ENCODE measurements at places on chromosomes 5 and 9.

DNA sequence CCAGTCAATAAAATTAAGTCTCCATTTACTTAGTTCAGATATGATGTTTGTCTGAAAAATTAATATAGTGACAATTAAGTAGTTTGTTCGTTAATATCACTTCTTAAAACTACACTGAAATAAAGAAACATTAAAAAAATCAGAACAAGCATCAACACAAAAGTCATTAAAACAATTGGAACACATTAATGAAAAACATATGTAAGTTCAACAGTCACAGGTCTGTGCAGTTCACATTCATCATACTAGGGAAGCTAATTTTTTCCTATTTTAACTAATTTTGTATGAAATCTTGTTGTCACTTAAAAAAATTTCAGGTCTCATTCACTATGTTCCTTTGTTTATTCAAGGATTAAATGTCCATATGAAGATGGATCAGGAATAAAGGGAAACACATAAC lies 22.5 kb downstream of the POC5 start:
- DNase-seq: no peak
- H3K27me3 ChIP-seq: no peaks in the 10 kb centered on the region
- H3K4me1 ChIP-seq: peaks cover 7% of the 10 kb centered on the region
- H3K27ac ChIP-seq: no peak overlapping the region

- H3K4me1 ChIP-seq: no peaks in the 10 kb centered on the region
- H3K27me3 ChIP-seq: no peaks in the 10 kb centered on the region
- H3K4me3 ChIP-seq: no peak overlapping the region
- no peak overlapping the region for H3K27ac ChIP-seq
These were observed 122.5 kb downstream of the NPR3 start for GRCh38 chr5:32833663-32834062.

GRCh38 chr9:128863647-128864046 lies 18.1 kb downstream of the KYAT1 start:
- peak overlapping the region; percentile 39 for H3K27ac ChIP-seq
- peaks cover 10% of the 10 kb centered on the region for H3K4me1 ChIP-seq
- peak; percentile 68 for DNase-seq
- H3K27me3 ChIP-seq: no peaks in the 10 kb centered on the region
- peak overlapping the region; percentile 25 for H3K4me3 ChIP-seq

DNA sequence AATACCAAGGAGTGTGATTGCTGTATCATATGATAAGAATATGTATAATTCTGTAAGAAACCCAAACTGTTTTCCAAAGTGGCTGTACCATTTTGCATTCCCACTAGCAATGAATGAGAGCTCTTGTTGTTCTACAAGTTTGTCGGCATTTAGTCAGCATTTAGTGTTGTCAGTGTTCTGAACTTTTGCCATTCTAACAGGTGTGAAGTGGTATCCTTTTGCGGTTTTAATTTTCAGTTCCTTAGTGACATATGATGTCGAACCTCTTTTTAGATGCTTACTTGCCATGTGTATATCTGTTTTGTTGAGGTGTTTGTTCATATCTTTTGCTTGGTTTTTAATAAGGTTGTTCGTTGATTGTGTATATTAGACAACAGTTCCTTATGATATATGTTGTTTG lies 296.3 kb upstream of the IZUMO3 start:
- no peak for DNase-seq
- no peaks in the 10 kb centered on the region for H3K4me1 ChIP-seq
- no peaks in the 10 kb centered on the region for H3K36me3 ChIP-seq
- H3K4me3 ChIP-seq: no peak overlapping the region

- no peak overlapping the region for H3K4me3 ChIP-seq
- H3K4me1 ChIP-seq: no peaks in the 10 kb centered on the region
- no peak overlapping the region for H3K27ac ChIP-seq
- no peak for DNase-seq
- no peaks in the 10 kb centered on the region for H3K27me3 ChIP-seq
- no peaks in the 10 kb centered on the region for H3K36me3 ChIP-seq
These were observed 103.9 kb downstream of the VAV2 start for GRCh38 chr9:133888048-133888808.

DNA sequence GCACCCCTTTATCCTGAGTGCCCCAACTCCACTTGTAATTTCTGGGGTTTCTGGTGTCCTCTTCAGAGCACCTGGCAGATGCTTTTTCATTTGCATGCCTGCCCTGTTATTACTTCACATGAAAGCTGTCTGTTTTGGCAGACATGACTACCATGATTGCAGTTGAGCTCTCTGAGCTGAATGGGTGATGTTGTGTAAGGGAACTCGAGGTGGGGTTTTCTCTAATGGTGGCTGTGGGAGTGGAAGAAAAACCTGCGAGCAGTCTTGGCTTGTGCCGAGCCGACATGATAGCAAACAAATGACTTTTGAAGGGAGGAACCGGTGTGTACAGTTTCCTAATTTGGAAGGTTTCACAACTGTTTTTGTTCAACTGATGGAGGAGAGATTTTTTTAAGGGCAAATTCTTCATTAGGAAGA lies 196.2 kb downstream of the AOPEP start:
- H3K27me3 ChIP-seq: no peaks in the 10 kb centered on the region
- no peak overlapping the region for H3K4me3 ChIP-seq
- no peak overlapping the region for H3K27ac ChIP-seq
- peaks cover 8% of the 10 kb centered on the region for H3K36me3 ChIP-seq

GRCh38 chr5:141382469-141383294 lies at the start of gene PCDHGA7:
TSS of gene PCDHGA7 (plus strand) at chr5:141382742. CDS start at chr5:141382900, 158 bp downstream.
- no peaks in the 10 kb centered on the region for H3K4me1 ChIP-seq
- peak within 1 kb of the TSS; percentile 42 for H3K4me3 ChIP-seq
- H3K27me3 ChIP-seq: peaks cover 47% of the 10 kb centered on the region
- no peaks in the 10 kb centered on the region for H3K36me3 ChIP-seq
- no peak within 1 kb of the TSS for H3K27ac ChIP-seq

GRCh38 chr9:133633681-133634080 lies 2.5 kb upstream of the DBH start:
- no peak overlapping the region for H3K27ac ChIP-seq
- peaks cover 10% of the 10 kb centered on the region for H3K27me3 ChIP-seq
- H3K4me1 ChIP-seq: peaks cover 3% of the 10 kb centered on the region

DNA sequence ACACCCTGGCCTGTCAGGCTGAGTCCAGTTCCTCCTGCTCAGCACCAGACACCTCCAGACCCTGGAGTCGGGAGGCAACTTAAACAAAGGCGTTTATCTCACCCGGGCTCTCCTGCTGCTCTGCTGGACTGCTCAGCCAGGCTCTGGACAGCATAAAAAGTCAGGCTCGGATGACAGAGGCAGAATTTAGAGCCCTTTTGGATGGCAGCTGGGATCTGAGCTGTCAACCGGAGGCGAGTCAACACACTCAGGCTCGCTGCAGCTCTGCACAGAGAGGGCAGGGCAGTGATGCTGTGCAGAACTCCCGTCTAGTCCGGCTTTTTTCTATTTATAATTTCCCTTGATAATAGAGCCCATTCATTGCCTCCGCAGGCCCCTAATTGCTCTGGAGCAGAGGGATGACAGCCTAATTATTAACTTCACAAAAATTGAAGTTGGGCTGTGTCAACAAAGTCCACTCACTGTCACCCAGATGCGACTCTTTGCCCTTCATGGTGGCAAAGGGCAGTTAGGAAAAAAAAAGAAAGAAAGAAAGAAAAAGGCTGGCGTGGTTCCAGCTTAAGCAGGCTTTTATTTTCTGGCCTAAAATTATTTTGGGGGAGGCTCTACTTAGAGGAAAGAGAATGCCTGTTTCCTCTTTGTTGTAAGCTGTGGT lies 37.6 kb downstream of the STC2 start:
- H3K36me3 ChIP-seq: peaks cover 3% of the 10 kb centered on the region
- H3K27me3 ChIP-seq: peaks cover 80% of the 10 kb centered on the region
- H3K4me1 ChIP-seq: peaks cover 15% of the 10 kb centered on the region
- no peak for DNase-seq
- H3K4me3 ChIP-seq: no peak overlapping the region
- H3K27ac ChIP-seq: no peak overlapping the region

- H3K4me1 ChIP-seq: peaks cover 4% of the 10 kb centered on the region
- peaks cover 36% of the 10 kb centered on the region for H3K27me3 ChIP-seq
- no peak overlapping the region for H3K4me3 ChIP-seq
- DNase-seq: no peak
- H3K36me3 ChIP-seq: peaks cover 4% of the 10 kb centered on the region
- no peak overlapping the region for H3K27ac ChIP-seq
These were observed 212.8 kb downstream of the GNA14 start for GRCh38 chr9:77435277-77435676.

- peaks cover 3% of the 10 kb centered on the region for H3K4me1 ChIP-seq
- no peak overlapping the region for H3K27ac ChIP-seq
- DNase-seq: no peak
- peaks cover 3% of the 10 kb centered on the region for H3K36me3 ChIP-seq
- no peak overlapping the region for H3K4me3 ChIP-seq
- H3K27me3 ChIP-seq: peaks cover 13% of the 10 kb centered on the region
These were observed 64.2 kb upstream of the ITGA2 start for GRCh38 chr5:52925001-52925400.

DNA sequence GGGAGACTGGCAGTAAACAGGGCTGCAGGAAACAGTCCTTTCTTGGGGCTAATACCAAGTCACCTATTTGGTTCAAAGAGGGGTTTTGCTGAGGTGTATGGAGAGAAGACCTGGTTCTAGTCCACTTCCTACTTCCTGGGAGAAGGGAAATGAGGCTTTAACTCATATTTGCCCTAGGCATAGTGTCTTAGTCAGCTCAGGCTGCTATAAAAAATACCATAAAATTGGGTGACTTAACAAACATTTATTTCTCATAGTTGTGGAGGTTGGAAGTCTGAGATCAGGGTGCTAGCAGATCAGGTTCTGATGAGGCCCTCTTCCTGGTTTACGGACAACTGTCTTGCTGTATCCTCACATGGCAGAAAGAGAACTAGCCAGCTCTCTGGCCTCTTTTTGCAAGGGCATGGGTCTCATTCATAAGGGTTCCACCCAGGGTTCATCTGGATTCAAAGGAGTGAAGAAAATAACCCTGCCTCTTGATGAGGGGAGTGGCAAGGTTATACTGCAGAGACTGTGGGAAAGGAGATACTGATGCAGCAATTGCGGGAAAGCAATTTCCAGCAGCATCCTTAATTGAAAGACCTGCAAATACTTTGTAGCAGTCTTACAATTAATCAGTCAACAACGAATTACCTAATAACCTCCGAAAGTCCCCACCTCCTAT lies 40.5 kb downstream of the ANKDD1B start:
- H3K27ac ChIP-seq: no peak overlapping the region
- peaks cover 21% of the 10 kb centered on the region for H3K27me3 ChIP-seq
- no peak for DNase-seq
- no peak overlapping the region for H3K4me3 ChIP-seq

DNA sequence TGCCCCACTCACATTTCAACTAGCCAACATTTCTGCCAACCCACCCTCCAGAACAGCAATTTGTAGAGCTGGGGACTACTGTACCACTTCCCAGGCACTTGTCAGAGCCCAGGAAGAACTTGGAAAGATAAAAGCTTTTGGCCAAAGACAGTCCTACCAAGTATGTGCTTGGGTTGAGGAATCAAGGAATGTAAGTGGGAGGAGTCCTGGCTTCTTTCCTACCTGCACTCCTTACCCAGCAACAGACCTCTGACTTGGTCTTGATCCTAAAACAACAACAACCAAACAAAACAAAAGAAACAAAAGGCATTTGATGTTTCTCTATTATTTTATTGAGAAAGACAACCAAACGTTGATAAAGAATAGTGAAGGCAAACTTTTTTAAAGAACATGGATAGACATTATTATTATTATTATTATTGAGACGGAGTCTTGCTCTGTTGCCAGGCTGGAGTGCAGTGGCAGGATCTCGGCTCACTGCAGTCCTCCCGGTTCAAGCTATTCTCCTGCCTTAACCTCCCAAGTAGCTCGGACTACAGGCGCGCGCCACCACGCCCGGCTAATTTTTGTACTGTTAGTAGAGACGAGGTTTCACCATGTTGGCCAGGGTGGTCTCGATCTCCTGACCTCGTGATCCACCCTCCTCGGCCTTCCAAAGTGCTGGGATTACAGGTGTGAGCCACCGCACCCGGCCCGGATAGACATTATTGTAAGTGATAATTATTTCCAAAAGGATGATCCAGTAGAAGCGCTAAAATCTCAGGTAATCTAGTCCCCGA lies 33.5 kb downstream of the ANXA2R start:
- DNase-seq: no peak
- H3K4me1 ChIP-seq: peaks cover 34% of the 10 kb centered on the region
- no peaks in the 10 kb centered on the region for H3K27me3 ChIP-seq
- peak overlapping the region; percentile 96 for H3K4me3 ChIP-seq
- peaks cover 2% of the 10 kb centered on the region for H3K36me3 ChIP-seq

DNA sequence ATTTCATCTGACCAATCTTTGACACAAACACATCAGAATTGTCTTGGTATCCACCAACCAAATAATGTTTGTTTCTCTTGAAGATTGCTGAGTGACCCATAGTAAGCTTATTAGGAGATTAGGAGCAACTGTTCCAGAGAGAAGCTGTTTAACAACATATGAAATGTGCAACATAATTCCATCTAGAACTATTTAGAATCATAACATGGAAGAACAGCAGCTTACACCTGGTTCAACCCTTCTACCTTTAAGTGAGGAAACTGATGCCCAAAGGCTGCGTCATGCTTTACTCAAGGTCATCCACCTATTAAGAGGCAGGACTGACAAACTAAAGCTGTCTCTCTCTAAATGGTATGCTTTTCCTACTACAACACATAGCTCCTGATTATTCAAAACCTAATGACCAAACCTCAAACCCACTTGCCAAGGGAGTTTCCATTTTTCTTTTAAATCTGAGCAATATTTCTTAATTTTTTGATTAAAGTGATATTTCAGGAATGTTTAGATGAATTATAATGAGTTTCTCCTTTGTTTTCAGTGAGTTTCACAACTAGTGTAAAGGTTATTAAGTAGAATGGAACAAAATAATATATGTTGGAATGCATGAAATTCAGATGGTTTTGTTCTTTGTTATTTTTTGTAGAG lies 545.9 kb downstream of the RAB3C start:
- no peak overlapping the region for H3K27ac ChIP-seq
- DNase-seq: no peak
- no peaks in the 10 kb centered on the region for H3K27me3 ChIP-seq
- no peak overlapping the region for H3K4me3 ChIP-seq
- no peaks in the 10 kb centered on the region for H3K36me3 ChIP-seq
- H3K4me1 ChIP-seq: peaks cover 18% of the 10 kb centered on the region
